ENCODE measurements at places on chromosomes 6 and 20.

DNA sequence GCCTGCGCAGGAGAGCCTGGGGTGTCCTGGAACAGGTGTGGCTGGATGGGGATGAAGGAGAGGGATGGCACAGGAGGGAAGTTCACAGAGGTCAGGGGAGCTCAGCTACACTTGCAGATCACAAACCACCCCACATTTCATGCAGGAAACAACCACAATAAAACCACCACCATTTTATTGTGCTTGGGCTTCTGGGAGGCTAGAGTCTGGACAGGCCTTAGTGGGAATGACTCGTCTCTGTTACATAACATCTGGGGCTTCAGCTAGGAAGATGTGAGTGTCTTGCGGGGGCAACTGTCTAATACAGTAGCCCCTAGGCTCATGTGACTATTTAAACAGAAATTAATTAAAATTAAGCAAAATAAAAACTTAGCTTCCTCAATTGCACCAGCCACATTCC, 33.4 kb downstream of the SNX5 start:
- DNase-seq = no peak

GRCh38 chr6:127288705-127289104, 22.0 kb downstream of the RNF146 start:
- no peak for DNase-seq

DNA sequence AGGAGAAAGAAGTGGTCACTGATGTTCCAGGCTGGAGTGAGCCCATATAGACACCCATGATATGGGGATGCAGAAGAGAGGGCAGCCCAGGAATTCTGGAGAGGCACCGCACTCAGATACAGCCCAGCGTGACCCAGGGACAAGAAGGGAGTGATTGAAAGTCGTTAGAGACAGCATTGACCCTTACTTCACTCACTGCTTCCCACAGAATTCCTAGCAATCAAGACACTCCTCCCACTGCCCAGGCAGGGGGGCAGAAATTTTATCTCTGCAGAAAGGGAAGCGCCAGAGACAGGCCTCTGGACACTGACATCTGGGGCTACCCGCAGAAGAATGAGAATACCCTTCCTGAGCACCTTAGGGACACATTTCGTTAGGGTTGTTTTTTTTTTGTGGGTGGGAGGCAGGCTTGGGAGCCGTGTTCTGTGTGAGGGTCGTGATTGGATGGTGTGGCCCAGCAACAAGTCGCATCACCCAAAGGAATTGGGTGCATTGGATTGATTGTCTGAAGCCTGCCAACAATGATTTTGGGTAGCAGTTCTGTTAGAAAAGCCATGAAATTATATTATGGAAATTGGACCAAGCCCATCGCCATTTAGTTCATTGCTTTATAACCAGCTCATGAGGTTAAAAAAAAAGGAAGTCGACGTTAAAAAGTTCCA, 45.9 kb upstream of the MAP3K4 start:
- DNase-seq = no peak

GRCh38 chr20:19661717-19662636, 96.1 kb upstream of the RIN2 start:
- DNase-seq = peak; percentile 73

GRCh38 chr6:90619221-90619620, 32.3 kb upstream of the MAP3K7 start:
- no peak for DNase-seq

- no peak for DNase-seq
Observed at GRCh38 chr6:23073821-23074220, 504.5 kb downstream of the HDGFL1 start.

GRCh38 chr6:65988006-65988405, 281.0 kb upstream of the EYS start:
- DNase-seq = no peak

- DNase-seq = no peak
Observed at GRCh38 chr20:33071198-33071597, 8.2 kb upstream of the BPIFB4 start.

- DNase-seq = no peak
Observed at GRCh38 chr6:3263096-3263495, 4.3 kb downstream of the PSMG4 start.

DNA sequence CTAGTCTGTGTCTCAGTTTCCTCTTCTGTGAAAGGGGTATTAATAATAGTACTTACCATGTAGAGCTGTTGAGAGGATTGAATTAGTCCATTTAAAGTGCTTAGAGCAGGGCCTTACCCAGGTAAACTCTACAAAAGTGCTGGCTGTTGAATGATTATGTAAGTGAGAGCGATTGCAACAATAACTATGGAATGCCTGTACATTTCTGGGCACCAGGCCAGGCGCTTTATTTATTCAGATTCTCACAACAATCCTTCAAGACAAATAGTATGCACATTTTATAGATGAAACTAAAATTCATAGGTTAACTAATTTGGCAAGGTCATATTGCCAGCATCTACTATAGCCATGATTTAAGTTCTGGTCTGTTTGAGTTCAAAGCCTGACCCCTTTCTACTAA, 78.3 kb upstream of the MMS22L start:
- DNase-seq = no peak

GRCh38 chr6:82614518-82614917, 250.9 kb downstream of the TPBG start:
- DNase-seq = no peak

DNA sequence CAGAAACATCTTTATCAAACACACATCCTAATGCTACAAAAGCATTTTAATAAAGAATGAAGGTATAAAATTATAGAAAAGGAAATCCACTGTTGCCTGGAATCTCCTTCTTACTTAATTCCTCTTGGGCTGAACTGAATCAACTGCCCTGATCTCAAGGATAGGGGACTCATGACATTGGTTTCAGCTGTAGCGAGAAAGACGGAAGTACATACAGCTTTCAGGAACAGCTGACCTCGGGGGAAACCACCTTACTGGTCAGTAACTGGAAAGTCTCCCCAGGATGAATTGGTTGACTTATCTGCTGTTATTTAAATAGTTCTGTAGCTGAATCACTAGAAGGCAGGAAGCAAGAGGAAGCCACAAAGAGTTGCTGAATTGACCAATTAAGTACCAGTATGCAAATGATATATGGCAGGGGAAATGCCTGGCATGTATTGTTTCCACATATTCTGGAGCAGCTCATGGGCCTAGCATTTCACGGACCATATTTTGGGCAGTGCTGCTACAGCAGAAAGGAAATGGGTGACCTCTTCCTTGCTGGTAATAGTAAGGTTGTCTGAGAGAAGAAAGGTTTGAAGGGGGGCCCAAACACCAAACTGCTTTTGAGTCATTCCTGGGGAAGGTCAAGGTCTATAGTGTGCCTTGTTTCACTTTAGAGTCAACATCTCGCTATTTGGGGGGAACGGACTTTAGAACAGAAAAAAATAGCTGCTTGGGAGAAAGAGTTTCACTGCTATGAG, 43.7 kb upstream of the MAP7 start:
- DNase-seq = no peak

- no peak for DNase-seq
Observed at GRCh38 chr6:133612459-133612858, 276.5 kb upstream of the TCF21 start.

DNA sequence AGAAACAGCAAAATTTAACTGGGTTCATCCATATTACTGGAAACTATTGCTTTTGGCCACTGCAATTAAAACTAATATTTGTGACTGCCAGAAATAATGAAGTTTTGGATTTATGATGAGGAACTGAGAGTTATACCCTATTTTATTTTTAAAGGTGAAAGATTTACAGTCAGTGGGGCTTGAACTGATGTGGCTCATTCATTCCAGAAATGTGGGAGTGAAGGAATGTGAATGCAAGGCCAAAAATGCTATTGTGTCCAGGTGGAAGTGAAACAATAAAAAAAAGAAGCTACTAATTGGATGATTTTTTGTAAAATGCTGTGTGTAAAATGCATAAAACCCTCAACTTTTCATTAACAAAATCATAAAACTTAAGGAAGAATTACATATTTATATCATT, 491.9 kb downstream of the COL12A1 start:
- no peak for DNase-seq

DNA sequence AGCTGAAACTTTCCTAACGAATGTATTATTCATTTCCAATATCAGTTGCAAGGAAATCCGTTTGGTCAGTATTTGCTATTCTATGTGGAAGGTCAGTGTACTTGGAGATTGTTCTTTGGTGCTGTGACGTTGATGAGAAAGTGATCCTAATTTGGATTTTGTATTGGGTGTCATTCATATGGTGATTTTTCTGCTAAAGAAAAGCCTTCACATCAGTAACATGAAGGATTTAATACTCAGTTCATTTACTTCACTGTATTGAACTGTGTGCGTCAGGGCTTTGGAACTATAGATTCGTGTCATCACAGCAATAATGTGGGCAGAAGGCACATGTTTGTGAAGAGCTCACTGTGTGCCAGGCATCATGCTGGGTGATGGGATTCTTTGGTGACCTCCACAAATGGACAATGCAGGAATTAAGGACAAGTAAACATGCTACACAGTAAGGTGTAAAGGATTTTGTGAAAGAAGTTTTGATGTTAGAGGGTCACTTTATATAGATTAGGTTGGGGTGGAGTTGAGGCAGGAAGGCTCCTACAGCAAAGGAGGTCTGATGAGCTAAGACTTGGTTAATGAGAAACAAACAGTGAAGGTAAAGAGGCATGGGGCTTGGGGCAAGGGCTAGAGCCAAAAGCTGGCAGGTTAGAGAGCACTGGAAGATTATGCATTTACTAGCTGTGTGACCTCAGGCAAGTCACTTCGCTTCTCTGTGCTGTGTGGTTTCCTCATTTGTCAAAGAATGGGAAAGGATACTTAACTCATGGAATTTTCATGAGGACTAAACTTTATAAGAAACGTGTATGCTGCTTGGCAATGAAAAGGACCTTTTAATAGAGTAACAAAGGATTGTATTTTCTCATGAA, 12.1 kb downstream of the ARID1B start:
- no peak for DNase-seq

DNA sequence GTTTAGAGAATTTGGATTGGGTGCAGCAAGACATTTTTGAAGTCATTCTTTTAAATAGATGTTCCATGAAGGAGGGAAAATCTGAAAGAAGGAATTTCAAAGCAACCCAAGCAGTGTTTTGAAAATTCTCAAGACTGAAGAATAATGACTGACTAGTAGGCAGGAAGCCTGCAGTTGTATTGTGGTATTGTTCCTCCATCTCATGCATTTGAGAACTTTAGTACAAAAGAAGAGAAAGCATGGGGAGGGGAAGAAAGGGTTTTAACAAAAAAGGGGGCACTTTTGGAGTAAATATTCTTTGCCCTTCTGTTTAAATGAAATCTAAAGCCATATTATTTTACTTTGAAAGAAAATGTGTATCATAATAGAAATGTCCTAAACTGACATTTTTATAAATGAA, 6.6 kb downstream of the NCOA3 start:
- DNase-seq = no peak

- DNase-seq = no peak
Observed at GRCh38 chr20:20624914-20625313, 87.5 kb downstream of the RALGAPA2 start.

- DNase-seq = no peak
Observed at GRCh38 chr6:28656715-28657114, 131.0 kb downstream of the GPX5 start.

All from Panc1 (cell line).